ENCODE measurements at places on chromosomes 11 and 22. TPM values are rescaled to one million over a fixed set of nuclear protein-coding genes. Genes with fewer than 3 reads are reported as not detected.

- DNase-seq = no peak
Measured at GRCh38 chr11:35654711-35655110, 7.9 kb upstream of the TRIM44 start.

GRCh38 chr22:45846952-45847351, 130.0 kb downstream of the WNT7B start:
- no peak for DNase-seq

GRCh38 chr22:31682751-31683150, 20.7 kb upstream of the PISD start:
- no peak for DNase-seq

- no peak for DNase-seq
Measured at GRCh38 chr11:75447415-75447814, 14.4 kb upstream of the KLHL35 start.

DNA sequence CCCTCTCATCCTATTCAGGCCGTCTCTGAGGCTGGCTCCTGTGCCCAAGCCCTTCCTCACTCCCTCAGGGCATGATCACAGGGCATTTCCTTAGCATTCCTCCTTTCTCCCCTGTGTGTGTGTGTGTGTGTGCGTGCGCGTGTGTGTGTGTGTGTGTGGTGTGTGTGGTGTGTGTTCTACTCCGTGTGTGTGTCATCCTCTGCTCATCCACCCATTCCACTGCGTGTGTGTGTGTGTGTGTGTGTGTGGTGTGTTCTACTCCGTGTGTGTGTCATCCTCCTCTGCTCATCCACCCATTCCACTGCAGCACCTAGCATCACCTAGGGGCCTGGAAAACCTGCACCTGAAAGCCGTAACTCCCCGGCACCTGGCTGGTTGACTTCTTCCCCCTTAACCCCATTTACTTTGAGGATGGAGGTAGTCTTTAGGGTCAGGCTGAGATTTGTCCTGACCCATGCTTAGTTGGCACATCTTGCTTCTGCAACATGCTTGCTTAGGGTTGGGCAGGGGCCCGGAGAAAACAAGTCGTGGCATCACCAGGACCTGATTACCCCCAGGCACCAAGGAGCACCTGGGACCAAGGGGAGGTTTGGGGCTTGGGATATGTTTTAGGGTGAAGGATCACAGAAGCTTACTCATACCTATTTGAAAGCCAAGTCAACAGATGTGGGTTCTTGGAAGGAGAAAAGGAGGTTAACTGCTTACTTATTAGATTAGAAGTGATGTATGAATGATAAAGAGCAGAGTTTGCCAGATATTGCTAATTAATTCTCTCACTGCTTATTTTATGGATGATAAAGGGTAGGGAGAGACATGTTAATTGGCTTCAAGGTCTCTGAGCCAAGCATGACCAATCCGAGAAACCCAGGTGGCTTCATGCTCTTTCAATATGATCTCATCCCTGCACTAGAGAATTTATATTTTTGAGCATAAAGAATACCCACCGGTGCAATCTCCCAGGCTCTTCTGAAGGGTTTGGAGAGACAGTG, 18.9 kb downstream of the TIMP3 start:
- DNase-seq = no peak

DNA sequence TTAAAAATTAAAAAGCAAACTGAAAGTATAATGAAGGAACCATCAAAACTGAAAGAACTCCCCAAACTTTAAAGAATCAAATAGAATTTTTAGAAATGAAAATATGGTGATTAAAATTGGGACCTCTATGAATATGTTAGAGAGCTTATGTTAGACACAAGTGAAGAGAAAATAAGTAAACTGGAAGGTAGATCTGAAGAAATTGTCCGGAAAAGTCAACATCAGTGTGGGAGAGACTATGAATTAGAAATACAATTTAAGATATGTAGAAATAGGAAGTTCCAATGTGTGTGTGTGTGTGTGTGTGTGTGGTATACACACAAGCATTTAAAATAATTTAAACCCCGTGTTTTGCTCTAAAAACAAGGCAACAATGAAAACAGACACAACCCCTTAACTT, 4.9 kb upstream of the OR8B4 start:
- DNase-seq = no peak

- no peak for DNase-seq
Measured at GRCh38 chr22:47166446-47167016, 404.1 kb downstream of the TBC1D22A start.

- no peak for DNase-seq
Measured at GRCh38 chr11:109968781-109969180, 124.4 kb upstream of the ZC3H12C start.

DNA sequence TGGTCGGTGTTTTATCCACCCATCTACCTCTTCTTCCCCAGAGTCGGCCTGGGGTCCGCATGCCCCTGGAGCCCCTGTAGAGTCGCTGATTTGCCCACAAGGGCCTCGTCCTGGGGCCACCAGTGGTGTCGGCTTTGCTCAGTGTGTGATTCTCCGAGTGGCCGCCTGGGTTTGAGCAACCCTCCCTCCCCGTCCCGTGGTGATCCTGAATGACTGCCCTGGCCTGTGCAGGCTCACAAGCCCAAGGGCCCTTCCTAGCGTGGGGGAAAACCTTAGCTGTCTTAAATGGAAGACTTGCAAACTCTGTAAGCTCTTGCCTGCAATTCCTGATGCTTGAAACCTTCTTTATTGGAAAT, 128.3 kb downstream of the OSBP2 start:
- DNase-seq = no peak

Gene SSTR3
- total RNA-seq = 0.30 TPM

Gene PIH1D2
- 2.6 TPM for total RNA-seq

Gene XKR3
- not detected for total RNA-seq

Gene CCDC34
- 49.0 TPM for total RNA-seq
